ENCODE measurements at places on chromosomes 4 and X. TPM values are rescaled to one million over a fixed set of nuclear protein-coding genes. Genes with fewer than 3 reads are reported as not detected.

The NAA10 gene
- total RNA-seq: 52.7 TPM

The MAGEA2 gene
- total RNA-seq: not detected

The CDX4 gene
- total RNA-seq: not detected

The SRPK3 gene
- total RNA-seq: 1.4 TPM

The NXF2 gene
- not detected for total RNA-seq

The NEXMIF gene
- 1.4 TPM for total RNA-seq

The FAM184B gene
- 0.39 TPM for total RNA-seq

DNA sequence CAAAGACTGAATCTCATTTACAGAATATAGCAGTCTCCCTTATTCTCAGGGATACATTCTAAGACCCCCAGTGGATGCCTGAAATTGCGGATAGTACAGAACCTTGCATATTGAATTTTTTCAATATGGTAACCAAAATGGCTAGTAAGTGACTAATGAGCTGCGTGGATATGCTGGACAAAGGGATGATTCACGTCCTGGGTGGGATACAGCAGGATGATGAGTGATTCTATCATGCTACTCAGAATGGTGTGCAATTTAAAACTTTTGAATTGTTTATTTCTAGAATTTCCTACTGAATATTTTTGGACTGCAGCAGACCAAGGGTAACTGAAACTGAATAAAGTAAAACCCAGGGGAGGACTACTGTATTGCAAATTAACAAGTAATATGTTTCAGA is 66.7 kb downstream of the STAG2 start:
- no peak for DNase-seq

GRCh38 chrX:1093586-1094421 is 118.6 kb downstream of the CRLF2 start:
- no peak for DNase-seq

DNA sequence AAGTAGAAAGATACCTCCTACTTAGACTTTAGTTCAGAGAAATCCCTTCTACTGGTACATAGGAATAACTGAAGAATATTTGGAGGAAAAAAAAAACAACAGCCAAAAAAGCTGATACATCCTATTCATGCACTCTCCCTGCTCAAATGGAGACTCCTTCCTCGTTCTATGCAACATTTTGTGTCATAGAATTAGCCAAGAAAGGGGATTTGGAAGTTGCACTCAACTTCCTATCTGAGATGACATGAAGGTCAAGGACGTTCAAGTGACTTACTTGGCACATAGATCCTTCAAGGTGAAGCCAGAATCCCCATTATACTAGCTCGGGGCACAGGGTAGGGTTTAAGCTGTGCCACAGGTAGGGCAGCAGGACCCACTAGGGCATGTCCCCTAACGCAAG is 56.2 kb upstream of the S100G start:
- no peak for DNase-seq

DNA sequence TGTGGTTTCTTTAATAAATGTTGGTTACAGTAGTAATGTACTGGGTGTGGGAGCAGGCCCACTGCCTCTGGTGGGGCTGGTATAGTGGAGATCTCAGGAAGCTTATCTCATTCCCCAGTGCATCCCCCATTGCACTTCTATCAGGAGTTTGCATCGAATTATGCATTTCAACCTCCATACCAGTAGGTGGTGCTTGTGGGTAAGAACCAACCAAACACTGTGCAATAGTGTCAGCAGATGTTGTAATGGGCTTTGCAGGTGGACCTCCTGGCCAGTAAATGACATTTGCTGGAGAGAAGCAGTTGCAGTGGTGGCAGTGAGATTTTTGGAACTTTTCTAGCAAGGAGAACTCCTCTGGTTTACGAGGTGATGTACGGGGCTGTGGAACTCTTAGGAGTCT is 150.6 kb downstream of the POU3F4 start:
- DNase-seq: no peak

DNA sequence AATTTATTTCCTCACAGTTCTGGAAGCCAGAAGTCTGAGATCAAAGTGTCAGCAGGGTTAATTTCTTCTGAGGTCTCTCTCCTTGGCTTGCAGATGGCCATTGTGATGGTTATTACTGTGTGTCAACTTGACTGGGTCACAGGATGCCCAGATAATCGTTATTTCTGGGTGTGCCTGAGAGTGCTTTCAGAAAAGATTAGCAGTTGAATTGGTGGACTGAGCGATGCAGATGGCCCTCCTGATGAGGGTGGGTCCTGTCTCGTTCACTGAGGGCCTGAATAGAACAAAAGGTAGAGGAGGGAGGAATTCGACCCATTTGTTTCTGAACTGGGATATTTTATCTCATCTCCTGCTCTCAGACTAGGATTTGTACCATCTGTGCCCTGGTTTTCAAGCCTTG is 15.7 kb downstream of the SMIM43 start:
- no peak for DNase-seq

DNA sequence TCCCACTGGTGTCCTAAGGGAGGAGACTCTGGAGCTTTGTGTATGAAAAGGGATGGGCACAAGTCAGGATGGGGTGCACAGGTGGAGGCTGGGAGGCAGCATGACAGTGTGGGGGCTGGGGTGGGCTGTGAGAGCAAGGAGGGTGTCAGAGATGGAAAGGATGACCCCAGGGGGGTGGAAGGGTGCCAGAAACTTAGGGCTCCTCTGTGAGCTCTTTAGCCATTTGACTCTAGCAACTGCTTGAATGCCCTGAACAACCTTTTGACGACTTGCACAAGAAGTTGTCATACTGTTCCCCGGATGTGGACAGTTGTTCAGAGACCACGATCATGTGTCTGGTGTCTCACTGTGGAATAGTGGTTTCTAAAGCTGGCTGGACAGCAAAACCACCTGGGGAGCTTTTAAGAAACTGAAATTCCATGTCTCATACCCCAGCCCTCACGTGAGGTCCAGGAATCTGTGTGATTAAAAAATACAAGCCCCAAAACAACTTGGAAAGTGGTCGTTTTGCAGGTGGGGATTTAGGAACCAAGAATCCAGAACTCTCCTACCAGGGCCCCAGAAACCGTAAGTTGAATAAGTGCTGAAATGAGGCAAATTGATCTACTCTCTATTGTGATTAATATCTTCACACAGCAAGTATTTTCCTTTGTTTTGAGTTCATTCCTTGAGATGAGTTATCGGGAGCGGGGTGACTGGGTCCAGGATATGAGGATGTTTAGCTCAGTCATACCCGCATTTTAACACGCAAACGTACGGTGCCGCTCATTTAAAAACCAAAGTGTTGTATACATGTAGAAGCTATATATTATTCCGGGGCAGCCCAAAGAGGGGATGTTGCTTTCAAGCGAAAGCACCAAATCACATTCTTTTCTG is 3.4 kb downstream of the RHOH start:
- DNase-seq: no peak

- DNase-seq: no peak
These were observed 170.6 kb upstream of the FAM9B start for GRCh38 chrX:9204560-9204959.

GRCh38 chr4:169663402-169663801 is 43.0 kb downstream of the CLCN3 start:
- DNase-seq: no peak

GRCh38 chr4:84126061-84126787 is 372.9 kb downstream of the NKX6-1 start:
- no peak for DNase-seq

DNA sequence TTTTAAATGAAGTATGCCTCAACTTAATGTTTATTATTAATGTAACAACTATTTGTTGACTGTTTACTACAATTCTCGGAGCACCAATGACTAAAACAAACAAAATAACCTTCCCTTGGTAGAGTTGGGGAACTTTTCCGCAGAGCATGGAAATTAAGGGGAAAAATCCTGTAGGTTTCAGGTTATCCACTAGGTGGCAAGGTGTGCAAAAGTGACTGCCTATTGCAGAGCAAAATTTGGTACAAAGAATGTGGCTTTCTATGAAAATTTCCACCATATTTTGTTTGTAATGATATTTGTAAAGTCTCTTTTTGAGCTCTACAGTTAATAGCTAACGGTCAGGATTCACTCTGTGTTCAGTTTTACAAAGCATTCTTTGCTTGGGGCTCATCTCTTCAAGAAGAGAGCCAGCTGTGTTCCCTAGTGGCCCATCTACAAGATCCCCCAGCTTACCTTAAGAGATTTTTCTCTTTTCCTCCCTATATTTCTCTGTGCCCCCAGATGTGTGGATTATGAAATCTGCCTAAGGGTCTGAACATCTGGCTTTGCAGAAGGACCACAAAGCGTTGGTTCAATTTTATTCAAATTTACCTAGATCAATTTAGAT is 61.1 kb downstream of the FBXO8 start:
- no peak for DNase-seq

All from left colon (tissue), 2 donors.